Stimulated activated naive CD4-positive, alpha-beta T cell treated with Interleukin-2 at 50 U/mL for 16 hours (primary cell): ENCODE measurements at places on chromosomes 7 and 10.

DNA sequence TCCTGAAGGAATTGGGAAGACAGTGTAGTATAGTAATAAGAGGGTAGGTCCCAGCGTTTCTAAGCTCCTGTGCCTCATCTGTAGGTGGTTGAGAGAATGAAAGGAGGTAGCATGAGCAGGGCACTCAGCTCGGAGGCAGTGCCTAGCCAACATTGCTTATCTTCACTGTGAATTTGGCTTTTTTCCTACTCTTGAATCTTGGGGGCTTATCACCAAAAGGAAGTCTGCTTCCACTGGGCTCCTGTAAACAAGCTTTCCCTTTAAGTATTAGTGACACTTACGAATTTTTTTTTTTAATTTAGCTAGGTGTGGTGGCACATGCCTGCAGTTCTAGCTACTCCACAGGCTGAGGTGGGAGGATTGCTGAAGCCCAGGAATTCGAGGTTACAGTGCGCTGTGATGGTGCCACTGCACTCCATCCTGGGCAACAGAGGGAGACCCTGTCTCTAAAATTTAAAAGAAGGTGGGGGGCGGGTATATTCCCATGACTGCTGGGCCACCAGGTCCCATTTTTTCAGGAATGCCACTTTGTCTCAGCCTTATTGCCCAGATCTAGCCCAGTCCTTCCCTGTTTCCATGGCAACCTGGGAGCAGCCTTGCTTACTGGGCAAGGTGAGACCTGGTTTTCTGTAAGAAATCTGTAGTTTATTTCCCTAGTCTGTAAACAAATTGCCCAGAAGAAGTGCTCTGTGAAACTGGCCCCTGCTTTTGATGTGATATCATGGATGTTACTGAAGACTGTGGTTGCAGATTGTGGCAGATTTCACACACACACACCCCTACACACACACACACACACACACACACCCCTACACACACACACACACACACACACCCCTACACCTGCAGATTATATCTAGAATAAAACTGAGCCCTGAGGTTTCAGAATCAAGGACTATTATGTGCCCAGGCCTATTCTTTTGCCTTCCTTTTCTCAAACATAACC is 19.4 kb downstream of the OGDH start:
- DNase-seq: no peak

DNA sequence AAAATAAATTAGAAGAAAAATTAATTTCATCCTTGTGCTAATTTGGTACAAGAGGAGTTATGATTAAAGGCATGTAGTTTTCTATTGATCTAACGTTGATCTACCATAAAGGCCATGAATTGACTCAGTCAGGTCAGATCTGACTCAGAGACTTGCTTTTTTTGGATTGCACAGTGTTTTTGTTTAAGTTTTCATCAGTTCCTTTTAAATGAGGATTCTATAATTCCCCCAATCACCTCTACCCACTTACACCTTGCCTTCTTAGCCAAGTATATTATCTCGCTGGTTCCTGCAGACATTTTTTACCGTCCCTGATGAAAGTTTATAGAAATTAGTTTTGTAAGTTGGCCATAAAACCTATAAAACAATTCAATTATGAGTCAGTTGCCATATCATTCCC is 132.4 kb upstream of the PALS2 start:
- DNase-seq: no peak

- DNase-seq: peak; percentile 3
Observed at GRCh38 chr10:88194041-88194887, 330.8 kb downstream of the PTEN start.

- no peak for DNase-seq
Observed at GRCh38 chr7:47475880-47476227, 106.1 kb downstream of the TNS3 start.

DNA sequence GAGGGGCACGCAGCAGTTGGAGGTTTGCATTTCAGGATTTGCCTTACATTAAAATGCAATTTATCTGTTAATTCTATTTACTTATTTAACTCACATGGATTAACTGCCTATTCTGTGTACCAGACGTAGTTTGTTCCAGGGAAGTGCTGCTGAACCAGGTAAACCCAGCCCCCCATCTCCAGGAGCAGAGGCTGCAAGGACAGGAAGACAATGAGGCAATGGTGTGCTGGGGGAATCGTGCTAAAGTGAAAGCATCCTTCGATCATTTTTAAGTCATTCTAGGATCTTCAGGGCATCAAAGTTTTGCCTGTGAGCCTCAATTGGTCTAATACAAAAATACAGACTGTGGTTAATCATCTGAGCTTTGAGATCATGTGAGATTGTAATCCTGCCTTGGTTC is 166.4 kb downstream of the DNAJB6 start:
- DNase-seq: no peak

DNA sequence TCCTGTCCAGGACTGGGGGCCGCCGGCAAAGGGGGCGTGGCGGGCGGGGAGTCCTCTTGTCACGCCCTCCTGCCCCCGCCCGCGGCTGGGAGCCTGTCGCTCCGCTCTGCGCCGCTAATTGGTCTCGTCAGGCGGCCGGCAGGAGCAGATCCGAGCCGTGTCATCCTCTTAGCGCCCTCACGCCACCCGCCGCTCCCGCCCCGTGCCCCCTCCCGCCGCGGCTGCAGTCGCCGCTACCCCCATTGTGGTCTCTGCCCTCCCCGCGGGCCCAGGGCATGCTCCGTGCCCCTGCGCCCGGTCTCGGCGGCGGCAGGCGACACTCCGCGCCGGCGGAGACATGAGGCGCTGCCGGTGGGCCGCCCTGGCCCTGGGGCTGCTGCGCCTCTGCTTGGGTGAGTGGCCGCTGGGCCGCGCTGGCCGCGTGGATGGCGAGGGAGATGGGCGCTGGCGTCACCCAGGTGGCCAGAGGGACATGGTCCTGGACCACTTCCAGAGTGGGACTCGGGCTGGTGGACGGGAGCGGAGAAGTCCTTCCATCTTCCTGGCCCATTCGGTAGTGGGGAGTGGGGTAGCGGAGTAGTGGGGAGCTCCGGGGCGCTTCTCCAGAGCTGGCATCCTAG is at the start of gene CDHR1:
TSS of gene CDHR1 (plus strand) at position 114 of the 620 bp plus-strand sequence. CDS start at position 338, 224 bp downstream.
- no peak for DNase-seq

- no peak for DNase-seq
Observed at GRCh38 chr10:124033887-124034218, 59.5 kb downstream of the CHST15 start.

GRCh38 chr7:94449151-94449725 is 54.5 kb downstream of the COL1A2 start:
- DNase-seq: no peak
